RPMI7951 (cell line): ENCODE measurements at places on chromosomes 7 and 10. TPM values are rescaled to one million over a fixed set of nuclear protein-coding genes. Genes with fewer than 3 reads are reported as not detected.

The PPA1 gene
- total RNA-seq, result 126 and 150 TPM in 2 replicates

The AEBP1 gene
- 73.7 and 79.7 TPM in 2 replicates for total RNA-seq

The INA gene
- total RNA-seq, result 7.9 and 10.3 TPM in 2 replicates

The SFMBT2 gene
- total RNA-seq, result 0.20 and 0.36 TPM in 2 replicates

The OR2F2 gene
- total RNA-seq, result not detected in 2 replicates

The C7orf25 gene
- 6.1 and 18.7 TPM in 2 replicates for total RNA-seq

The GALNT17 gene
- total RNA-seq, result not detected in 2 replicates

The PI4K2A gene
- total RNA-seq, result 10.4 and 10.6 TPM in 2 replicates

The HMX2 gene
- total RNA-seq, result 0.10 TPM in 1 of 2 replicates, not detected in the other

The C10orf67 gene
- total RNA-seq, result not detected in 2 replicates

The CDH23 gene
- not detected in 2 replicates for total RNA-seq

The C10orf105 gene
- total RNA-seq, result 0.10 and 0.12 TPM in 2 replicates

The LLCFC1 gene
- not detected in 2 replicates for total RNA-seq

The MYH16 gene
- 1.1 and 1.2 TPM in 2 replicates for total RNA-seq

The NKX2-3 gene
- 0.59 TPM in 1 of 2 replicates, not detected in the other for total RNA-seq

The ANKRD30A gene
- not detected in 2 replicates for total RNA-seq

The UBN2 gene
- 3.5 and 3.6 TPM in 2 replicates for total RNA-seq

The ARHGAP22 gene
- 20.7 and 31.0 TPM in 2 replicates for total RNA-seq

The ODAD2 gene
- total RNA-seq, result not detected in 2 replicates

The ALOX5 gene
- total RNA-seq, result 0.10 TPM in 1 of 2 replicates, not detected in the other

The AMPH gene
- 1.4 and 1.7 TPM in 2 replicates for total RNA-seq

The OR13A1 gene
- total RNA-seq, result not detected in 2 replicates

The ZNF365 gene
- total RNA-seq, result 4.8 and 6.8 TPM in 2 replicates

The TMEM213 gene
- total RNA-seq, result not detected in 2 replicates

The FRMPD2 gene
- total RNA-seq, result not detected in 2 replicates

The FZD1 gene
- total RNA-seq, result 10.1 and 13.9 TPM in 2 replicates

The CUL1 gene
- total RNA-seq, result 56.3 and 65.1 TPM in 2 replicates

The FKBP6 gene
- not detected in 2 replicates for total RNA-seq

The NEUROG3 gene
- not detected in 2 replicates for total RNA-seq

The SPDYE2B gene
- not detected in 2 replicates for total RNA-seq

The FAM25C gene
- not detected in 2 replicates for total RNA-seq

The TDRD1 gene
- not detected in 2 replicates for total RNA-seq

The DHX32 gene
- total RNA-seq, result 28.1 and 32.4 TPM in 2 replicates

The GAD2 gene
- not detected in 2 replicates for total RNA-seq

The MPP7 gene
- 0.24 and 0.59 TPM in 2 replicates for total RNA-seq

The PNPLA8 gene
- 38.7 and 40.6 TPM in 2 replicates for total RNA-seq

The PARG gene
- total RNA-seq, result 16.8 and 21.7 TPM in 2 replicates

The CPXM2 gene
- total RNA-seq, result 0.29 and 0.60 TPM in 2 replicates
